Activated CD8-positive, alpha-beta T cell treated with anti-CD3 and anti-CD28 coated beads, Interleukin-2, amount 10 ng/mL, durations not matched to agents 7 days and 5 days (primary cell): ENCODE measurements at places on chromosomes 13 and 19.

DNA sequence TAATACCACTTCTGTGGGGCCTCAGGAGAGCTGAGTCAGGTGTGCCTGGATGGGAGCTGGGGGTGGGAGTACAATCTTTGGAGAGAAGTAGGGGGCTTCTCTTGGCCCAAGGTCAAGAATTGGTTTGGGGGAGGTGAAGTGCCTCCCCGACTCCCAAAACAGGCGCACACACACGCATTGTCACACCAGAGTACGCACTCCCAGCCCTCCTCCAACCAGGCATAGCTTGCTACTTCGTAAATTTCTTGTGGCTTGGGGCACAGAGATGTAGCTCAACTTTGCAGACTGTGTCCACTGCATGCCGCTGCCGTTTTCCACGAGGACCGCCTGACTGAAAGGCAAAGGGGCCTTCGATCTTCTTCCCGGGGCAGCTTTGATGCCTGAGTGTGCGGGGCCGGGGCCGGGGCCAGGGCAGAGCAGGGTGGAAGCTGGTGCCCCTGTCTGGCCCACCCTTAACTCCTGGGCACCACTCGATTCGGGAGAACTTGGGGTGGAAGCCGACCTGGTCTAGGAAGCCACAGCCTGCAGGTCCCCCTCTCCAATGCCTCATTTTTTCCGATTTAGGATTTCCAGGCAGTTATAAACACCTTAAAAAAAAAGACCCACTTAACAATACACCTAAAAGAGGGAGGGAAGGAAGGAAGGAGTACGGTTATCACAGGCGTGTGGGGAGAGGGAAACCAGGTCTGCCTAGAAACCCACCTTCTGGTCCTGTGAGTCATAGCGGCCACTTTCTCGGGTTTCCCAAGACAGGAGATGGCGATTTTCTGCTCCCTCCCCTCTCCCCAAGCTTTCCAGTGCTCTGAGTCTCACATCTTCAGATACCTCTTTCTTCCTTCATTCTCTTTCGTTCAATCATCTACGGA is 5.8 kb upstream of the TSHZ3 start:
- DNase-seq = no peak

GRCh38 chr19:29526730-29527499 is 1.1 kb downstream of the VSTM2B start:
- DNase-seq = no peak

DNA sequence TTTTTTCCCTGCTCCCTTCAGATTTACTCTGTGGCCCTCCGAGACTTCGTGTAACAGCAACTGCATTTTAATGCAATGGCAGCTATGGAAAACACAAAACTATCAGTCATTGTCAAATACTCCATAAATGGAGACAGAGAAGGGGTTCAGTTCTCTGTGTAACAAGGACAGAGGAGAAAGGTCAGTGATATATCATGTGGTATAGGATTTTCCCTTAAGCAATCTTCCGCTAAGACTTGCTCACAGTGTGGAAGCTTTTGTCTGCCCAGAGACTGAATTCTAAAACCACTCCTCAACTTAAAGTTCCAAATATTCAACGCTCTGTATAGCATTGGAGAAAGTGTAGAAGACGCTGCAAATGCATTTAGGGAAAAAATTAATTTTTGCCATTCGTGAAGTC is 111.3 kb upstream of the EDNRB start:
- DNase-seq = no peak

DNA sequence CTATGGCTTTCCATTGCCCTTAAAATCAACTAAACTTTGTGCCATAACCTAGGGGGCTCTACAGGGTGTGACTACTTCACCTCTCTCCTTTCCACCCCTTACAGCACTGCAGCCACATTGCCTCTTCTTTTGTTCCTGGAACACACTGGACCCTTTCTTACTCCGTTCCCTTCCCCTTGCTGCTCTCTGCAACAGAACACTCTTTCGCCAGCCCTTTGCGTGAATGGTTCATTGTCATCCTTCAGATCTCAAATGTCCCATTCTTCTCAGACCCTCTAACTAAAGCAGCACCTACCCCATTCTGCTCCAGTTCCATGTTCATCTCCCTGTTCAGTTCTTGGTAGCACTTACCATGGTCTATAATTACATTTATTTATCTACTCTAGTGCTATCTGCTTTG is 208.3 kb downstream of the OXGR1 start:
- DNase-seq = no peak

GRCh38 chr13:80006940-80007339 is 334.0 kb downstream of the SPRY2 start:
- DNase-seq = no peak

- no peak for DNase-seq
Measured at GRCh38 chr13:54733639-54734038, 1705.0 kb downstream of the OLFM4 start.

- DNase-seq = peak; percentile 41
Measured at GRCh38 chr19:5624018-5624663, 1.3 kb downstream of the SAFB start.

GRCh38 chr13:108120856-108121255 is 94.5 kb downstream of the LIG4 start:
- no peak for DNase-seq

- DNase-seq = no peak
Measured at GRCh38 chr13:108070491-108070890, 144.8 kb downstream of the LIG4 start.

DNA sequence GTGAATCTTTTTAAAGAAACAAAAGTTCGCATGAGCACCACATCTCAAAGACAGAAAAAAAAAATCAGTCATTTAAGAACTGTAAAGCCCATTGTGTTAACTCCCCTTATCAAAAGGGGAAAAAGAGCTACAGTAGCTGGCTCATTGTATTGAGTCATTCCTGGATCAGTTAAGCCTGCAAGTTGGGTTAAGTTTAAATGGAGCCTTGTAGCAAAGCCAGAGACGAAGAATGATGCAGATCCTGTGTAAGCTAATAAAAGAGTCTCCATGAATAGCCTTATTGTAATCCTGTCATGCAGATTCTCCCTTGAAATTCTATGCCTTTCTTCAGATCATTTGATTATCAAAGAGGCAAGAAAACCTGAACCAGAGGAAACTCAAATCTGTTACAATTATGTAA is 83.8 kb downstream of the CRYL1 start:
- DNase-seq = no peak

DNA sequence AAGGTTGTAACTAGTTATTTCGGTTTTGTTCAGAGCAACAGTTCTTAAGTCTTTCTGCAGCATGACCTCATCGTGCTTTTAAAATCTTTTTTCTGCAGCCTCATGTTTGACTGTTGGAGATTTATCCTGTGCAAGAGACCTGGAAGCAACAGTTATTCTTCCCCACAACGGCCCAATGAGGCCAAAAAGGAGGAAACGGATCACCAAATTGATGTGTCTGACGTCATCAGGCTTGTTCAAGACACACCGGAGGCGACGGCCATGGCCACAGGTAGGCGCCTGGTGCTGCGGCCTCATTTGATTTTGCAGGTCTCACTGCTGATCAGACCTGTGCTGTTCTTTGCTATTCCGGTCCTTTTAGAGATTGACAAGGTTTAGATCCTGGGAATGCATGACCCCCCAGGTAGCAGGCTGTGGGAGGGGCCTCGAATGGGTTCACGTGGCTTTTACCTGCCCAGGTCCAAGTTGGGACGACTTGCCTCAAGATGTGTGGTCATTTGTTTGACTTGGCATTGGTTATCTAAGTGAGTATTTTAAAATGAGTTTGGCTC is 66.8 kb upstream of the MCF2L start:
- DNase-seq = no peak

- no peak for DNase-seq
Measured at GRCh38 chr19:3682741-3683404, 17.4 kb downstream of the PIP5K1C start.

- DNase-seq = no peak
Measured at GRCh38 chr19:58394821-58395219, 636 bp upstream of the RNF225 start.

GRCh38 chr19:6458695-6459261 is 814 bp downstream of the SLC25A23 start:
- DNase-seq = no peak

DNA sequence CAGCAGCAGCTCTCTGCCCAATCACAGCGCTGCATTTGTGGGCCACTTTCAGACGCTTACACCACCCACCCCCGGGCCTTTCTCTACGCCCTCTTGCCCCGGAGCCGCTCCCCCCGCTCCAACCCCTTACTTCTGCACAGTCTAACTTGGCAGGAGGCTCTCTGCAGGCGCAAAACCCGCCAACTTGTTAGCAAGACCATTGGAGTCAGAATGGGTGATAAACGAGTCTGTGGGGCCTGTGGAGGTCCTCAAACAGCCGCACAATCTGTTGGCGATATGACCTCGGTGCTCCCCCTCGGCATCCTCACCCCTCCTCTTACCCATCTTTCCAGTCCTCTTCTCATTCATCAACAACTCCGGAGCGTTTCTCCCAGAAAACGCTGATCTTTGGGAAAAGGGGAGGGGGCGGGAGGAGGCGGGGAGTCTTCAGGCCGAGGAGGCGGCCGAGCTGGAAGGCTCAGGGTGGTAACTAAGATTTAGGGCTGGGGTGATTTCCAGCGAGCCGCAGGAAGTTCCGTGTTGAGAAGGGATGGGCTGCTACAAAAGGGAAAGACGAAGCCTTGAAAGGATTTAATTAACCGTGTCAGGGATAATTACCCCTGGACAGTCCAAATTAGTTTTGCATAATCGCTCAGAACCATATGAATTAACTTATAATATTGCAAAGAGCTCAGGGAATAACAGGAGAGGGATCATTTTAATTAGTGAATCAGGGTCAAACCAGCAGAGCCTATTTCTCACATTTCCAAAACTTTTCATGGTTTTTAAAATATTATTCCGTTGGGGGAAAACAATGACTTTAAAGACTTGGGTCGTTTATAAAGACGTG is 4.1 kb downstream of the SOX21 start:
- DNase-seq = no peak

GRCh38 chr13:23673354-23673753 is 103.1 kb downstream of the TNFRSF19 start:
- DNase-seq = no peak

GRCh38 chr19:16527971-16528521 is 14.2 kb downstream of the CHERP start:
- peak; percentile 55 for DNase-seq

DNA sequence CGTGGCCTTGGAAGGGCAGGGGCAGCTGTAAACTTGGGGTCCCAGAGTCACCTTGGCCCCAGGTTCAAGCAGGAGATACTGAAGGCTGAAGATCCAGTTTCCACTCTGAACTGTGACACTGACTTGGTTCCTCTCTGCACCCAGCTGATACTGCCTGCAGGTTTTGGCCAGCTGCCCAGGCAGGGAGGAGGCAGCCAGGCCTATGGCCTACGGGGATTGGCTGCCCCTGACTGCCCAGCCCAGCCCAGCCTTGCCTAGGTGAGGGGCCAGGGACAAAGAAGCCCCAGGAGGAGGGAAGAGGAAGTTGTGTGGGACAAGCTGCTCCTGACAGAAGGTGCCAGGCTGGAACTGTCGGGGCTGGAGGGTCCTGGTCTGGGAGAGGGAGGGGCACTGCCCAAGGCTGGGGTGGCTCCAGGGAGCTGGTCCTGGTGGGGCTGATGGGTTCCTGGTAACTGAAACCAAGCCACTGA is 51.7 kb upstream of the CYP4F8 start:
- DNase-seq = no peak

DNA sequence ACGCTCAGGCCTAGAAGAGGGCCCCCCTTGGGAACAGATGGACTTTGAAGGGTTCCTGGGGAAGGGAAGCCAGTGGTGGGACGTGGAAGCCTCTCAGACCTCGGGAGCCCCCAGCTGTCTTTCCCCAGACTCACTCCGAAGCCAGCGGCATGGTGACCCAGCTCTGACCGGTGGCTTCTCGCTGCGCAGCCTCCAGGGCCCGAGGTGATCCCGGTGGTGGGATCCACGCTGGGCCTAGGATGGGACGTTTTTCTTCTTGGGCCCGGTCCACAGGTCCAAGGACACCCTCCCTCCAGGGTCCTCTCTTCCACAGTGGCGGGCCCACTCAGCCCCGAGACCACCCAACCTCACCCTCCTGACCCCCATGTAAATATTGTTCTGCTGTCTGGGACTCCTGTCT is 24.6 kb downstream of the HPN start:
- DNase-seq = no peak

DNA sequence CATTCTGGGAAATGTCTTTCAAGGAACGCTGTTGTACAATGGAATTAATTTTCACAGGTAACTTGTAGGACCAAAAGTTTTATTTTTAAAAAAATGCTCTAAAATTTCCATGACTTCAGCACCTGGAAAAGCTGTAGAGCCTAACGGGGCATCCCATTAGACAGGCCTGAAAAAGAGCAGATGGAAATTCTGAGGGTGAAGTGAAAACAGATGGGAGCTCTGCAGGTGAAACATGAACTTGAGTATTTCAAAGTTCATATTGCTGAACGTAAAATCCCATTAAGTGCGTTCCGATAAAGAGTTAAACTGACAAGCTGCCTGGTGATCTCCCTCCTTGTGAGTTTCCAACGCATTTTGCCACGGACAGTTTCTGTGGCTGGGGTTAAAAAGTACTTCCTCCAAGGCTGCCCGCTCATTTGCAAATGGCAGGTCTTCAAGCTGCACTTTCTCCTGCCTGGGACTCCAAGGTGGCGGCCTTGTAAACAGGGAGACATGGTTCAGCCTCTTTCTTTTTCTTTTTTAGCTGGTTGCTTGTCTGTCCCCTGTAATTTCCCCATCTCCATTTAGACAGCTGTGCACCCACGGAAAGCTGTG is 450.4 kb downstream of the FGF9 start:
- DNase-seq = no peak

DNA sequence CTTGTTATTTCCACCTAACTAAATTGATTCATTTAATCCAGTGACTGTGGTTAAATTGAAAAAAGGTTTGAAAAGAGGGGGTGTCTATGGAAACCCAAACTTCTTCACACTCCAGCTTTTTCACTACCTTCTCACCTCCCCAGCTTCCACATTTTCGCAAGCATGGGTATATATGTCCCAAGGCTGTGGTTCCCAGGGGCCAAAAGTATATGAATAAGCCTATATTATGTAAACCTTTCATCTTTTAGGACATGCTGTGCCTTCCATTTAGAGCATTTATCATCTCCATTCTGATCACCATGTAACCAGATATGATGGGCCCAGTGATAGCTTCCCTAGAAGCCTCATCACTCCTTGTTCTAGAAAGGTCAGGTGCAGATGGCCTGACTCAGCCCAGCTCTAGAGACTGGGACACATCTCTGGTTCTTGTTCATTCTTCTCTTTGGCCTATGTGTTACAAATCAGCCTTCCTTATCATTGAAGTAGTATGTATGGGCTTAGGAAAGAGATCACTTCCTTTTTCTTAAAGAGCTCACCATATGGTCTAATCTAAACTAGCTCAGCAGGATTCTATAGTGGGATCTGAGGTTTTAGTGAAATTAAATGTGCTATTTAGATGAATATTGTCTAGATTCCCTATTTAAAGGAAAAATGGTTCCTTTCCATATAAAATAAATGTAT is 19.5 kb upstream of the ARL11 start:
- no peak for DNase-seq

DNA sequence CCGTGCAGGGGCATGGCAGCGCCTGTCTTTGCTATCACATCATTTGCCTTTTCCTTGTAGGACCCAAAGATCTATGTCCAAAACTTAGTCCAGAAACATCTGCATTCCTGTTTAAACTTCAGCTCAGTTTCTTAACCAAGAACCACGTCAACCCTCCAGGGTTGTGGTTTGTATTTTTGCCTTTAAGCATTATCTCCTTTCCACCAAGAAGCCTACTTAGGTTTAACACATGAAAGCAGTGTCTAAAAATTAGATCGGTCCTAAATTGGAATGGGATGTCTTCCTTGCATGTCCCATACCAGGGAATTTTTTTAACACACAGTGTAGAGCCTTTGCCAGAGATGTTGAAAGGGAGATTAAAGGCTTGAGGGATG is 38.8 kb downstream of the DHRS12 start:
- no peak for DNase-seq
